Stimulated activated CD4-positive, alpha-beta T cell treated with anti-CD3 and anti-CD28 coated beads, Interleukin-15, amount 100 ng/mL, for 1 hour (primary cell): ENCODE measurements at places on chromosomes 7 and 10.

GRCh38 chr7:13293264-13294002 is 606.0 kb downstream of the ARL4A start:
- DNase-seq: no peak

- DNase-seq: no peak
Observed at GRCh38 chr7:18387191-18387735, 108.3 kb upstream of the HDAC9 start.

GRCh38 chr10:97748116-97748515 is 11.2 kb downstream of the ZFYVE27 start:
- no peak for DNase-seq

GRCh38 chr10:123016228-123016627 is 7.4 kb downstream of the ACADSB start:
- DNase-seq: no peak

DNA sequence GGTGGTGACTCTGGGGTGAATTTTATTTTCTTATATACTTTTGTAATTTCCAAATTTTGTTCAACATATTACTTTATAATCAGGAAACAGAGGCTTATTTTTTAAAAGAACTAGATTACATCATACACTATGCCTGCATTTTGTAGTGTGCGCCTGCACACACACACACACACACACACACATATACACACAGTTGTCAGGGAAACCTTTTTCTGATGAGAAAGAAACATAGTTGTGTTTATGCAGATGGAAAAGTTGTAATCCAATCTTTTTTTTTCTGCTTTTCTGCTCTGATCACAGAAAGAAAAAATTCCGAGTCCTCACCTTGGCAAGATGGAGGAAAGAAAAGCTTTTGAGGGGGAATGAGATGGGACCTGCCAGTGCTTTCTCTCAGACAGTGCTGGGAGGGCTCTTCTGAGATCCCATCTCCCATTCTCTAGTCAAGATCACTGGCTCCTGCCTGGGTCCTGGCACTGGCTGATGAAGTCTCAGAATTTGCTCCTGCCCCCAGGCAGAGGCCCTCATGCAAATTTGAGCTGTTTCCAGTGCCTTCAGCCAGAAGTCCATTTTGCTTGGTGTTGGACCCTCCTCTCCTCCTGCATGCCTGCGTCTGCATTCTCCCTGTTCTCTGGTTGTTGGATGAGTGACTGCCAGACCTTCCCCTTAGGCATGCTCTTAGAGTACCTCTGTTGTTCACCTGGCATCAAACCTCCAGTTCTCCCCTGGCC is 59.7 kb downstream of the TLL2 start:
- DNase-seq: no peak
